ENCODE measurements at places on chromosomes 3 and 15. TPM values are rescaled to one million over a fixed set of nuclear protein-coding genes. Genes with fewer than 3 reads are reported as not detected.
A peak's percentile ranks its signal among the peaks of the same experiment; 100 is the strongest.

DNA sequence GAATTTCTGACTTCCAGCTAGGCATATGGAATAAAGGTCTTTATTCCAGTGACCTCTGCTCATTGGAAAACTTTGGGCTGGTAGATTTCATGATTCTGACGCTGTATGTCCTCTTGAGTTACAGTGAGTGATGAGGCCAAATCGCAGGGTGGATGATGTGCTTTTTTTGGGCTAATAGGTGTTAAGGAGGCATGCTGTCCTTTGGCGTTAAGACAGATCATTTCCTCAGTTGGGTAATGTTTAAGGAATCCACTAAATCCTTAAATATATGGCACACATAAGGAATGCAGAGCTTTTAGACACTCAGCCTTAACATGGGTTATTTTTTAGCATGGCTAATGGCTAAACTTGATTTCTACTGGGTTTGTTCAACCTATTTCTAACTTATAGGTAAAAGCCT, 87.9 kb downstream of the LPP start:
- H3K4me1 ChIP-seq, result peaks cover 41% of the 10 kb centered on the region
- H3K4me3 ChIP-seq, result no peak overlapping the region
- no peaks in the 10 kb centered on the region for H3K36me3 ChIP-seq
- DNase-seq, result no peak
- H3K27me3 ChIP-seq, result no peaks in the 10 kb centered on the region

DNA sequence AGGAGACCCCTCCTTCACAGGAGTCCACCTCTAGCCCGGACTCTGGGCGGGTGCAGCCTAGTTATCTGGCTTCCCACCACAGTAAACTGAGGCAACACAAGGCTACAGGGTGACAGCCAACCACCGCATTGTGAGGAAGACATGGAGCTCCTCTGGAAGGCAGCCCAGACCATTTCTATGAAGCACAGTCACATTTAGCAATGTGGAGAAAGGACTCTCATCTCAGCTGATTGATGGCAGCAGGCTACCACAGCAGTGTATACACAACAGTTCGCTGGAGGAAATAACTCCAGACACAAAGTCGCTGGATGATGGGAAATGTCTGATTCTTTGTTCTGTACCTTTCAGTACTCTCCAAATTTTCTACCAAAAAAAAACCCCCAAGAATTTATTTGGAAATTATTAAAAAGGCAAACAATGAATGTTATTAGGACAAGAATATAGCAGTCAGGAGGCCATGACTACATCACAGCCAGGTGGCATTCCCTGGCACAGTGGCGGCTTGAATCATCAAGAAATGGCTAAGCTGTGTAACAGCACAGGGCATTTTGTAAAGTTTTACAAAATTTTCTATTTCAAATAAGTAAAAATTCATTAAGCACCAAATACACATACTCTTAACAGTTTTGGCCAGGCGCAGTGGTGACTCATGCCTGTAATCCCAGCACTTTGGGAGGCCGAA, 40.1 kb downstream of the FAN1 start:
- H3K4me3 ChIP-seq, result no peak overlapping the region
- H3K27ac ChIP-seq, result no peak overlapping the region
- no peaks in the 10 kb centered on the region for H3K27me3 ChIP-seq
- no peaks in the 10 kb centered on the region for H3K36me3 ChIP-seq

DNA sequence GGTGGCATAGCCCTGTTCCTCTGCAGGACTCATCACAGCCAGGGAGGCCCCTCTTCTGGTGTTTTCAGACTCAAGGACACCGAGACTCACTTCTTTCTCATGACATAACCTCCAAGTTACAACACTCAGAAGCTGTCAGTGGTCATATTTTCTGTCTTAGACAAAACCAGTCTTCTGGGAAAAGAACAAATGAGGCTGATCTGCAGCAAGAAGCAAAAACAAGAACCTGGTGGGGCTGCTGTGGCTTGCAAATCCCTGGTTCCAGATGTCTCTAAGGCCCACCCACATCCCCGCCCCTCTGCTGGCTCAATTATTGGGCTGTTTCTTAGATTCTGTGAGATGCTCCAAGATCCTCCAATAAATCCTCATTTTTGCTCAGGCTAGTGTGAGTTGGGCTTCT, 16.6 kb upstream of the LOXL1 start:
- no peak overlapping the region for H3K4me3 ChIP-seq
- no peaks in the 10 kb centered on the region for H3K4me1 ChIP-seq
- no peak overlapping the region for H3K27ac ChIP-seq
- H3K27me3 ChIP-seq, result no peaks in the 10 kb centered on the region
- H3K36me3 ChIP-seq, result no peaks in the 10 kb centered on the region

- H3K4me1 ChIP-seq, result peaks cover 25% of the 10 kb centered on the region
- H3K27ac ChIP-seq, result no peak overlapping the region
- H3K4me3 ChIP-seq, result no peak overlapping the region
- no peaks in the 10 kb centered on the region for H3K36me3 ChIP-seq
- DNase-seq, result no peak
- H3K27me3 ChIP-seq, result no peaks in the 10 kb centered on the region
Observed at GRCh38 chr15:67181221-67181639, 73.2 kb downstream of the AAGAB start.

DNA sequence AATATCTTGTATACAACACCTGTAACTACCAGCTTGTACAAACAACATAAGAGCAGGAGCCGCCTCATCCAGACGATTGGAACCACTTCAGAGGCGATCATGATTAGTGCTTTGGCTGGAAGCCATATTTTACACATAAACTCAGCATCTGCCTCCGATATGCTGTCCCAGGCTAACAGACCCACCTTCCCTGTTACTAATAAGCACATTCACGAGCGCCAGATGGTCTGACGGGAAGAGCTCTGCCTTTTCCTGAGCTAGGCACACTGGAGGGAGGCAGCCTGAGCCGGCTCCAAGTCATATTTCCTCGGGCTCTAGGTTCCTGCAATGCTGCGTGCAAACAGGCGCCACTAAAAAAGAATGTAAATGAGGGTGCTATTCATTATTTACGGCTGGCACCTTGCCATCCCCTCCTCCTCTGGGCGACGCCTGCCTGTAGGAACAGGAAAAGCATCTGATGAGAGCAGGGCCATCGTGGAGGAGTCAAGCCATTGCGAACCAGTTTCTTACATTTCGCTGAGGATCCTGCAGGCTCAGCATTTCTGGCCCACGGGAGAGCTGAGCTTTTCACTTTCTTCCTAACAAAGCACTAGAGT, 98.2 kb downstream of the ANXA2 start:
- no peak overlapping the region for H3K27ac ChIP-seq
- no peak overlapping the region for H3K4me3 ChIP-seq
- peak; percentile 53 for DNase-seq

DNA sequence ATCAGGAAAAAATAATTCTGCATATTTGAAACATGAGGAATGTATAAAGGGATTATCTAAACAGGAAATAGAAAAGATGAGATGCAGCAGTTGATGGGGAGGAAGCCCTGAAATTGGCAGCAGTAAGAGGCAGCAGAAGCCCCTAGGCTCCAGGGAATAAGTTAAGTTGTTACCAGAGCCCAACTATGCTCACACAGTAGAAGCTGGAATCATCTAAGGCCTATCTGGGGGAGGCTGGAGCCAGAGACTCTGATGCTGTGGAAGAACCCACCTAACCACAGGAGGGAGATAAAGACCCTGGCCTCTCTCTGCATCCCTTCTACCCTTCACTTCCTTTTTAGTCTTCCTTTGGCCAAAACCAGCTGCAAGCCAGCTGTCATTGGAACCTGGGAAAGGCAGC, 519.7 kb downstream of the DIPK2A start:
- H3K27me3 ChIP-seq, result no peaks in the 10 kb centered on the region
- H3K36me3 ChIP-seq, result no peaks in the 10 kb centered on the region
- no peak for DNase-seq
- no peak overlapping the region for H3K27ac ChIP-seq
- H3K4me1 ChIP-seq, result no peaks in the 10 kb centered on the region

- no peaks in the 10 kb centered on the region for H3K36me3 ChIP-seq
- peak overlapping the region; percentile 59 for H3K4me3 ChIP-seq
- DNase-seq, result peak; percentile 80
Observed at GRCh38 chr3:169662132-169662842, 1.2 kb downstream of the MECOM start.

GRCh38 chr3:118239253-118239652, 795.4 kb downstream of the IGSF11 start:
- no peak overlapping the region for H3K4me3 ChIP-seq
- DNase-seq, result no peak
- H3K27ac ChIP-seq, result no peak overlapping the region
- H3K27me3 ChIP-seq, result no peaks in the 10 kb centered on the region
- no peaks in the 10 kb centered on the region for H3K36me3 ChIP-seq

Gene CSPG5
- total RNA-seq, result 0.60 TPM

Gene TEX264
- total RNA-seq, result 116 TPM

Gene NRG4
- total RNA-seq, result 2.8 TPM

Gene OXTR
- total RNA-seq, result not detected

Gene TNNC1
- not detected for total RNA-seq

Gene WDR93
- not detected for total RNA-seq

Gene STAC
- total RNA-seq, result not detected

Gene ZIC1
- total RNA-seq, result not detected

Gene ZNF501
- 2.6 TPM for total RNA-seq

Gene SPINT1
- 480 TPM for total RNA-seq

Gene XYLB
- total RNA-seq, result 18.7 TPM

Gene KY
- not detected for total RNA-seq

Data from transverse colon (tissue), 4 donors.